ENCODE measurements at places on chromosomes 6 and 20. TPM values are rescaled to one million over a fixed set of nuclear protein-coding genes. Genes with fewer than 3 reads are reported as not detected.

- H3K4me1 ChIP-seq = no peaks in the 10 kb centered on the region
- H3K4me3 ChIP-seq = no peak overlapping the region
- H3K36me3 ChIP-seq = no peaks in the 10 kb centered on the region
- DNase-seq = no peak
These were observed 898.9 kb upstream of the MAN1A1 start for GRCh38 chr6:120248451-120248850.

GRCh38 chr20:46501337-46501942 lies 11.9 kb downstream of the ZNF334 start:
- no peak for DNase-seq
- no peak overlapping the region for H3K27ac ChIP-seq
- no peaks in the 10 kb centered on the region for H3K27me3 ChIP-seq
- no peaks in the 10 kb centered on the region for H3K4me1 ChIP-seq
- no peaks in the 10 kb centered on the region for H3K36me3 ChIP-seq

DNA sequence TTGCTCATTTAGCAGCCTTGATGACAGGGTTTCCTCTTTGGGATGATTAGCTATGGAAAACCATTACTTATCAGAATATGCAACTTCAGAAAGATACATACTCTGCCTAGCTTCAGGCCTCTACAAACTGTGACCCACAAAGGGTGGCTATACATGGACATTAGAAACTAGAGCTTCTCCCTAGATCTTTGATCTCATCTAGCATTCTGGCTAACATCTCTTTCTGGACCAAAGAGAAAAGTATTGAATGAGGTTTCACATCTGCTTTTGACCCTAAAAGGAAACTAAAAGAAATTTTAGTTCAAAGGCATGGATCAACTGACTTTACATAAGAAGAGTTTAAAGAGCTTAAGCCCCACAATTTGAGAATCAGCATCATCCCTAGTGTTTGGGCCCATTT lies 12.4 kb upstream of the HMGN3 start:
- no peaks in the 10 kb centered on the region for H3K27me3 ChIP-seq
- no peak overlapping the region for H3K27ac ChIP-seq
- H3K36me3 ChIP-seq = no peaks in the 10 kb centered on the region

The TP53TG5 gene
- polyA plus RNA-seq = not detected

The CEP85L gene
- polyA plus RNA-seq = 2.3 TPM

The RFX6 gene
- polyA plus RNA-seq = 2.2 TPM

DNA sequence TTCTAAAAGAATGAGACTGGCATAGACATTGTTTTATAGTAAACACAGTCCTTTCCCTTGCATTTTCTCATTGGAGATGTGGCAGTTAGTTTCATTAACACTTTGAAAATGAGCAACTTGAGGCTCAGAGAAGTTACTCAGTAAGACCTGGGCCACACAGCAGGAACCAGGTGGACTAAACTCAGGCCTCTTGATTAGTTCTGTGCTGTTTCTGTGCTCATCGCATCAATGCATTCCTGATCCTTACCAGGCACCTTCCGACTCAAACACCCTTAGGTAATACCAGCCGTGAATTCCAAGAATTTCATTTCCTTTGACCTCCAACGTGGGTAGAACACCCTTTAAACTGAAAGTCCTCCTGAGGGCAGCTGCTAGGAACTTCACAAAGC lies 362.8 kb downstream of the ESR1 start:
- H3K27me3 ChIP-seq = no peaks in the 10 kb centered on the region
- H3K36me3 ChIP-seq = no peaks in the 10 kb centered on the region
- no peak overlapping the region for H3K27ac ChIP-seq
- DNase-seq = no peak

GRCh38 chr6:3956054-3956453 lies 106.9 kb downstream of the FAM50B start:
- no peaks in the 10 kb centered on the region for H3K27me3 ChIP-seq
- no peaks in the 10 kb centered on the region for H3K4me1 ChIP-seq
- no peak overlapping the region for H3K27ac ChIP-seq
- H3K4me3 ChIP-seq = no peak overlapping the region
- H3K36me3 ChIP-seq = no peaks in the 10 kb centered on the region

DNA sequence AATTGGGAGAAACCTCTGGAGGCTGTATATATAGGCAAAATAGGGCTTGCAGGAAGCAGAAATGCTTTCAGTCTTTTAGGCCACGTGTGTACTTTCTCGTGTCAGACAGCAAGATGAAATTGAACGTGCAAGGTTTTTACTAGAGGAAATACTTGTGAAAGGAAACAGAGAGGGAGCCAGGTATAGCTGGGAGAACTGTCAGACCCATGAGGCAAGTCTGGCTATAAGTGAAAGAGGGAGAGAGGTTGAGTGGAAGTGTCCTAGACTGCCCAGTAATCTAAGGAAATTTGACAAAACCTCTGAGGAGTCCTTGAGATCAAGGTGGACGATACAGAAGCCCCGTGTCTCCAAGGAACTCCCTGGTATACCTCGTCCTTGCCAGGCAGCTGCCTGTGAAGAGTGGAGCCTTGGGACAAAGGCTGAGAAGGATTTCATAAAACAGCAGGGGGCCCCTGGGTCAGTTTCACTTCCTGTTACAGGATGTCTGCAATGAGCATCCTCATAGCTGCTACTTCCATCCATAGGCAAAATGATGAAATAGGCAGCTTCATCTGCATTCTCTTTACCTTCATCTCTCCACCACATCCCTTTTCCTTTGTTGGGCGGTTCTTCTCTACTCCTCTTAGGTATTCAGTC lies 114.4 kb upstream of the MAP3K7 start:
- no peaks in the 10 kb centered on the region for H3K4me1 ChIP-seq
- H3K27ac ChIP-seq = no peak overlapping the region
- H3K4me3 ChIP-seq = no peak overlapping the region
- H3K36me3 ChIP-seq = no peaks in the 10 kb centered on the region

The SLC17A3 gene
- 0.34 TPM for polyA plus RNA-seq

- no peak overlapping the region for H3K4me3 ChIP-seq
- H3K27ac ChIP-seq = peak overlapping the region; percentile 16
These were observed 71.6 kb upstream of the DST start for GRCh38 chr6:56714273-56714672.

DNA sequence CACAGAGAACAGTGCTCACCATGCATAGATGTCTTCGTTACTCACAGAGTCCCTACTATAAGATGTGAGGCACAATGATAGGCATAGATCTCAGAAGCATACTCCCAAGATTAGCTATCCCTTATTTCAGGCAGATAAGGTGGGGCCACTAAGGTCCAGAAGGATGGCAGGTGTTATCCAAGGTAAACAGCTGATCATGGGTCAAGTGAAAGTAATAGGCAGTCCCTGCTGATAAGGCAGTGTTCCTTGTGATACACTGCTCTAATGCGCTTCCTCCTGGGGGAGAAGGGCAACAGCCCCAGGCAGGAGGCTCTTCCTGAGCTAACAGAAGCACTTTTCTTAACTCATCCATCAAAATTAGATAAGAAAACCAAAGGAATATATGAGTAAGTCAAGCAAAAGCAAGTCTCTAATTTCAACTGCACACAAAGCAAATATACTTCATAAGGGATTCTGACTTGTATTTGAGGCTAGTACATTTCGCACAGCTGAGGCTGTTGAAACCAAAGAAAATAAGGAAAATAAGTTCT lies 42.2 kb downstream of the METTL24 start:
- no peaks in the 10 kb centered on the region for H3K4me1 ChIP-seq
- DNase-seq = no peak
- H3K27me3 ChIP-seq = no peaks in the 10 kb centered on the region
- H3K27ac ChIP-seq = no peak overlapping the region

- no peaks in the 10 kb centered on the region for H3K4me1 ChIP-seq
- no peaks in the 10 kb centered on the region for H3K27me3 ChIP-seq
- no peak overlapping the region for H3K27ac ChIP-seq
- no peaks in the 10 kb centered on the region for H3K36me3 ChIP-seq
- no peak for DNase-seq
- H3K4me3 ChIP-seq = no peak overlapping the region
These were observed 74.5 kb downstream of the DACT2 start for GRCh38 chr6:168244961-168245551.

DNA sequence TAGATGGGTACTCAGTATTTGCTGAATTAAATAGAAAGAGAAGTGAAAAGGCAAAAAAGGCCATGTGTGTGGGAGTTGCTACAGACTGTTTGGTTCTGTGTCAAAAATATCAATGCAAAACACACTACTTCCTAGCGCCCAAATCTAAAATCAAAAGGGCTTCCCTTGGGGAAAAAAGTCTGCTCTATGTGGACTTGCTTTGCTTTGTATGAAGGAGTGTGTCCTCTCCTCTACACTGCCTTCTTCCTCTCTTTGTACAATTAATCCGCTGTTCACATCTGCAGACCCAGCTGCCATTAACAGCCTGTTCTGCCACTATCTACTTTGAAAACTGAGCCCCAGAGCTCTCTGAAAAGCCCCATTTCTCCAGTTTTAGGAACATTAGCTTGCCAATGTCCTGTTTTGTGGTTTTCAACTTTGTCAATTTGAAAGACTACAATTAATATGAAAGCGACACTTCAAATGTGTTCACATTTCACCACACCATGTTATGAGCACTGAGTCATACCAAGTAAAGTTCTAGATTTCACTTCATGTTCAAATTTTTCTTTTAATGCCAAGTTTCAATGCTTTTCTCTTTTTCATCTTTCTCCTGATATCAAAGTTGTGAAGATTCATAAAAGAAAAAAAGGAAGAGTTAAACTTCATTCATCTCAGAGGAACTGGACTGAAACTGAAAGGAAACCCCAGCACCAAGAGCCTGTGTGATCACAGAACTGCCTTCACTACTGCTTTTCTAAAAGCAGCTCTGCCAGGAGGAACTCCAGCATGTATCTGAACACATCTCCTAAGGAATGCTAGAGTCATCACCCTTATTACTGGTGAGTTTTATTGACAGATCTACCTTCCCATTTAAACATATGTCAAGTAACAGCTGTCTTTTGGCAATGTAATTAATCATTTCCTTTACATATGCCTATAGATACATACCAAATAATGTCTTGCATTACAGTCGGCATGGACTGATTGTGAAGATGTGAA lies 102.6 kb downstream of the KIF13A start:
- no peak overlapping the region for H3K4me3 ChIP-seq
- H3K36me3 ChIP-seq = no peaks in the 10 kb centered on the region
- no peak for DNase-seq
- no peaks in the 10 kb centered on the region for H3K27me3 ChIP-seq

GRCh38 chr6:3393836-3394202 lies 63.0 kb downstream of the SLC22A23 start:
- no peak overlapping the region for H3K27ac ChIP-seq

The SLC32A1 gene
- polyA plus RNA-seq = not detected

The RSPO3 gene
- polyA plus RNA-seq = 26.0 TPM

- H3K4me1 ChIP-seq = no peaks in the 10 kb centered on the region
- no peak overlapping the region for H3K4me3 ChIP-seq
- H3K36me3 ChIP-seq = no peaks in the 10 kb centered on the region
- H3K27me3 ChIP-seq = no peaks in the 10 kb centered on the region
- no peak for DNase-seq
These were observed 83.5 kb upstream of the CCN6 start for GRCh38 chr6:111970426-111970825.

The KIAA0408 gene
- polyA plus RNA-seq = 8.6 TPM

GRCh38 chr6:45073771-45074170 lies 254.4 kb upstream of the RUNX2 start:
- H3K4me1 ChIP-seq = peaks cover 21% of the 10 kb centered on the region
- H3K27me3 ChIP-seq = no peaks in the 10 kb centered on the region
- no peak overlapping the region for H3K27ac ChIP-seq
- no peak overlapping the region for H3K4me3 ChIP-seq

The SOX18 gene
- polyA plus RNA-seq = 51.0 TPM

GRCh38 chr20:51287628-51288413 lies 254.7 kb downstream of the NFATC2 start:
- H3K4me3 ChIP-seq = no peak overlapping the region
- H3K27ac ChIP-seq = no peak overlapping the region
- no peaks in the 10 kb centered on the region for H3K4me1 ChIP-seq
- no peaks in the 10 kb centered on the region for H3K36me3 ChIP-seq
- no peak for DNase-seq

The COL9A3 gene
- polyA plus RNA-seq = 27.8 TPM

DNA sequence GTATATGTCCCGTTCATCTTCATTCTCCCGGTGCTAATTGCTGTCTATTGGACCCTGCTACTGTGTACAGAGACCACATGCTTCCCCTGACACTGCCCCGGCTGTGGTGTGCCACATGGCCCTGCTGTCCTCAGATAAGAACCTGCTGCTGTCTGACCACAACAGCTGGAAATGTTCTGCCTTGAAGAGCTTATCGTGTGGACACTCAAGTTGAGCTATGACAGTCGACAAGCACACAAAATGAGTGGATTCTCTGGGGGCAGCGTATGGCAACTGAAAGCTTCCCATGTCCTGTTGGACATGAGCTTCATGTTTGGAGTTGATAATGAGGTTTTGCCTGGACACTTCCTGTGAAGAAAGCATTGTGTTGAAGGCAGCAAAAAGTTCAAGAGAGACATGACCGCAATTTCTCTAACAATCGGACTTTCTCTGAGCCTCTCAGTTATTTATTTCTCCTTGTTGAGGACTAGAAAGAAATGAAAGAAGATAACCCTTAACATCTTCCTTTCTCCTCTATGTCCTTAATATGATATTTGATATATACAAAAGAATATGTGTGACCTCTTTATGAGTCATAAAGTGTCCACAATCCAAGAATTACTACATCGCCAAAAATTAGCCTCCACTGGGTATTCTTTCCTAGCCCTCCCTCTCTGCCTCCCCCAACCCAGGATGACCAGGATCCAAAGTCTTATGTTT lies 187.1 kb upstream of the TCF21 start:
- H3K27me3 ChIP-seq = no peaks in the 10 kb centered on the region
- H3K36me3 ChIP-seq = no peaks in the 10 kb centered on the region
- no peak overlapping the region for H3K27ac ChIP-seq
- H3K4me1 ChIP-seq = no peaks in the 10 kb centered on the region
- no peak overlapping the region for H3K4me3 ChIP-seq

GRCh38 chr20:18985551-18985950 lies 172.0 kb downstream of the SCP2D1 start:
- H3K27me3 ChIP-seq = no peaks in the 10 kb centered on the region
- peak overlapping the region; percentile 47 for H3K27ac ChIP-seq
- H3K36me3 ChIP-seq = no peaks in the 10 kb centered on the region
- no peaks in the 10 kb centered on the region for H3K4me1 ChIP-seq

- peaks cover 16% of the 10 kb centered on the region for H3K4me1 ChIP-seq
- H3K27me3 ChIP-seq = no peaks in the 10 kb centered on the region
- no peak overlapping the region for H3K27ac ChIP-seq
These were observed 157.7 kb downstream of the ZDHHC14 start for GRCh38 chr6:157538698-157539097.

- no peaks in the 10 kb centered on the region for H3K36me3 ChIP-seq
- no peaks in the 10 kb centered on the region for H3K4me1 ChIP-seq
- no peak overlapping the region for H3K27ac ChIP-seq
- no peak for DNase-seq
- H3K27me3 ChIP-seq = no peaks in the 10 kb centered on the region
- H3K4me3 ChIP-seq = no peak overlapping the region
These were observed 20.8 kb upstream of the STX11 start for GRCh38 chr6:144129469-144129868.

- no peak for DNase-seq
- no peaks in the 10 kb centered on the region for H3K27me3 ChIP-seq
- no peak overlapping the region for H3K4me3 ChIP-seq
These were observed 188.8 kb downstream of the CD83 start for GRCh38 chr6:14306151-14306906.

The C6orf163 gene
- polyA plus RNA-seq = 0.81 TPM

Data from adrenal gland (tissue), 19 donors.